ENCODE measurements at places on chromosomes 2 and 18. TPM values are rescaled to one million over a fixed set of nuclear protein-coding genes. Genes with fewer than 3 reads are reported as not detected.

DNA sequence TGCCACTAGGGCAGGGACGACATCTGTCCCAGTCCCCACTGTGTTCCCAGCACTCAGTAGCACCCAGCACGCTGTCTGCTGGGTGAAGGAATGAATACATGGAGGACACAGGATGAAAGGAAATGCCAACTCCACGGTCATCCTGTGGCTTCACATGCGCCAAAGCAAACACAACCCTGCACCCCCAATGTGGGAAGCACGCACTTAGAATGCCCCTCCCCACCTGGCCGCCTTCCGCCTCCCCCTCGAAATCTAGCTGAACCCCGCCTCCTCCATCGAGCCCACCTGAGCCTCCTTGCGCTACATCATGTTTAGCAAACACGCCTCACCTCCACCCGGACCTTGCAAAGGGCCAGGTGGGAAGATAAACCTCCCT, 33.9 kb downstream of the ADCY3 start:
- H3K36me3 ChIP-seq: no peaks in the 10 kb centered on the region
- no peaks in the 10 kb centered on the region for H3K27me3 ChIP-seq
- H3K4me3 ChIP-seq: no peak overlapping the region
- H3K4me1 ChIP-seq: peaks cover 62% of the 10 kb centered on the region
- no peak for DNase-seq
- H3K27ac ChIP-seq: peak overlapping the region; percentile 41

The GALM gene
- 33.0 TPM for total RNA-seq

The ACSL3 gene
- 50.9 TPM for total RNA-seq

GRCh38 chr2:107621186-107622165, 205.2 kb upstream of the RGPD4 start:
- no peak overlapping the region for H3K27ac ChIP-seq
- H3K27me3 ChIP-seq: no peaks in the 10 kb centered on the region
- no peak overlapping the region for H3K4me3 ChIP-seq
- H3K4me1 ChIP-seq: no peaks in the 10 kb centered on the region
- no peaks in the 10 kb centered on the region for H3K36me3 ChIP-seq

DNA sequence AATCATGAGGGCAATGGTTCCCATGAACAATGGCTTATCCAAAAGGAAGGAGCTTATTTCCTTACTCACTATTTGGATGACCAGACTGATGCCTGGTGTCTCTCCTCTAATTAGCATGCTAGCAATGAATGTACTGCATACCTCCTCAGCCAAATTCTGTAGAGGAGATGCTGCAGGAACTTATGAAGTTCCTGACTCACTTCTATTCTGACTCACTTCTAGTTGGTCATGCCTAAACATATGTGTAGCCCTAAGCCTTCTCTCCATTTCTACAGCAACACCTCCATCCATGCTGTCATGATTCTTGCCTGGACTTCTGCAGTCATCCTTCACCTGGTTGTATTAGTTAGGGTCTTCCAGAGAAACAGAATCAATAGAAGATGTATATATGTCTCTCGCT, 59.9 kb upstream of the MRPS9 start:
- H3K36me3 ChIP-seq: no peaks in the 10 kb centered on the region
- no peak overlapping the region for H3K27ac ChIP-seq
- H3K4me1 ChIP-seq: no peaks in the 10 kb centered on the region
- H3K27me3 ChIP-seq: no peaks in the 10 kb centered on the region
- no peak for DNase-seq

DNA sequence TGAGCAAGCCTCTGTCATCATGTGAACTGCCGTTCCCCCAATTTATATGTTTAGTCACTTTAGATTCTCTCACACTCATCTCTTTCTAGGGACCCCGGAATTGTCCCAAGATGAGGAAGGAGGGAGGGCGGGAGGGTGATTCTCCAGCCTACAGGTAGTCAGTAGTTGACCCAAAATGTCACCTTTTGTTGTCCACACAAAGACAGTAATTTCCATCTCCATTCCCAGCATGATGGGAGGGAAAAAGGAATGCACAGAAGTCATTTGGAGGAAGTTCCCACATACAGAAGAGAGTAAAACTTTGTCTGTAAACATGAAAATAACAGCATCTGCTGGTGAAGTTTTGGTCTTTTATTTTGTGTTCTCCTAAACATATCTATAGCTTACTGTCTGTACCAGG, 222.9 kb downstream of the KLHL29 start:
- no peak overlapping the region for H3K4me3 ChIP-seq
- no peak overlapping the region for H3K27ac ChIP-seq
- H3K27me3 ChIP-seq: no peaks in the 10 kb centered on the region
- peaks cover 6% of the 10 kb centered on the region for H3K4me1 ChIP-seq
- H3K36me3 ChIP-seq: peaks cover 10% of the 10 kb centered on the region
- no peak for DNase-seq

- no peaks in the 10 kb centered on the region for H3K36me3 ChIP-seq
- H3K4me1 ChIP-seq: no peaks in the 10 kb centered on the region
- no peak overlapping the region for H3K4me3 ChIP-seq
Observed at GRCh38 chr2:182132605-182133004, 147.0 kb downstream of the PPP1R1C start.

DNA sequence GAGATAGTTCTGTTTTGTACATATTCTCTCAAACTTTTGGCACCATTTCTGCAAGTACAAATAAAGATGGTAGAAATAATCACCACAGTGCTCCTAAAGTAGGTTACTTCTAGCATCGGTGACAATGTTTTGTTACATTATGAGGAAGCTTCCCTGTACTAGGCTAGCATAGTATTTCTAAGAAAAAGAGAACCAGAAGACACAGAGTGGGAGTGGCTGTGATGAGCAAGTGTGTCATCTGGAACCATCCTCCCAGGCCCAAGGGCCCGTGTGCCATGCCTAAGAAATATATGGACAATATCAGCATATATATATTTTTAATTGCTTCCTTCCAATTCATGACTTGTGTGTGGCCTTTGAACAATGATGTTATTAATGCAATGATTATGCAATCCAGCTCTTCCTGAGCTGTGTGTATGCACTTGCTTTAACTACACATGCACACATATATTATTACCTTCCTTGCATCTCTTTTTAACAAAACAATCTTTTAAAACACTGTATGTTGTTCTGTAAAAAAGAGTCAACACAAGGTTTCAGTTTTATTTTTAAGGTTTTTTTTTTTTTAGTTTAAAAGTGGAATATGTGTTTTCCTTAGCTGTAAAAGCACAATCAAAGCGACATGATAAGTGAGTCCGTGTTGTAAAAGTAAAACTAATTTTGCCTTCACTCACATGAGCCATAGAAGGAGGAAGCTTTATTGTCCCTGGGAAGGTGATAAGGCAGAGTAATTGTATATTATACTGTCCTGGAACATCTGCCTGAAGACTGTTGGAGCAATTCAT, 303.9 kb downstream of the ZNF407 start:
- no peak overlapping the region for H3K27ac ChIP-seq
- no peak overlapping the region for H3K4me3 ChIP-seq
- DNase-seq: no peak
- no peaks in the 10 kb centered on the region for H3K27me3 ChIP-seq
